AG08396 (cell line): ENCODE measurements at places on chromosomes 3 and 15.

DNA sequence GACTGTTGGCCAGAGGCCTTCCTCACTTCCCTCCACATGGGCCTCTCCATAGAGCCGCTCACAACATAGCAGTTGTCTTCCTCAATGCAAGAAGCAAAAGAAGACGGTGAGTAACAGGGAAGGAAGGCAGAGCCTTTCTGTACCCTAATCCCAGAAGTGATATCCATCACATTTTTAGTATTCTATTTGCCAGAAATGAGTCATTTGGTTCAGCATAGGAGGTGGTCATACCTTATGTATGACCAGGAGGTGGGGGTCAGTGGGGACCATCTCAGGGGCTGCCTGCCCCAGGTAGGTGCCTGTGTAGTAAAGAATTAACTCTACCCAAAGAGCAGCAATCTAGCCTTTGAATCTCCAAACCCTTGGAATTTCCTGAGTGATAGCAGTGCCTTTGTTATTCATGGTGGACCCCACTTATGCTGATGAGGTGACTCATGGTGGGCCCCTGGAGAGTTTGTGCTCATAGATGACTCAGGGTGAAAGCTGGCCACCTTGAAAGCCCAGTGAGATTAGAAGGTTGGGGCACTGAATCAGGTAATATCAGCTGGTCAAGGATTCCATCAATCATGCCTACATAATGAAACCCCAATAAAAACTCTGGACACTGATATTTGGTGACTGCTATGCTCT lies 323.9 kb upstream of the IGF1R start:
- DNase-seq: no peak

- no peak for DNase-seq
Measured at GRCh38 chr3:158105119-158105709, 1.0 kb downstream of the SHOX2 start.

DNA sequence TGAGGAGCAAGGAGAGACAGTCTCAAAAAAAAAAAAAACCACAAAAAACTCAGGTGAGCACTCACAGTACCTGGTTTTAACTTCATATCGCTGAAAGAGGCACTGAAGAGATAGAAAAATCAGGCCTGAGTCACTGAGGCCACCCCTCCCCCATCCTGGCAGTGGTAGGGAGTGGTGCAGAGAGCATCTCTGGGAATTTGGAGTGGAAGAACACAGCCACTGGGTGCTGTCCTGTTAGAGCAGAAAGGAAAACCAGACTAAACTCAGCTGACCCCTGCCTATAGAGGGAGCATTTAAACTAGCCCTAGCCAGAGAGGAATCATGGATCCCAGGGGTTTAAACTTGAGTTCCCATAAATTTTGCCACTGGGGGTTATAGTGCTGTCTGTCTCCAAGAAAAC lies 22.2 kb upstream of the DNAJC13 start:
- DNase-seq: no peak

- no peak for DNase-seq
Measured at GRCh38 chr3:167008791-167009190, 371.3 kb downstream of the ZBBX start.

DNA sequence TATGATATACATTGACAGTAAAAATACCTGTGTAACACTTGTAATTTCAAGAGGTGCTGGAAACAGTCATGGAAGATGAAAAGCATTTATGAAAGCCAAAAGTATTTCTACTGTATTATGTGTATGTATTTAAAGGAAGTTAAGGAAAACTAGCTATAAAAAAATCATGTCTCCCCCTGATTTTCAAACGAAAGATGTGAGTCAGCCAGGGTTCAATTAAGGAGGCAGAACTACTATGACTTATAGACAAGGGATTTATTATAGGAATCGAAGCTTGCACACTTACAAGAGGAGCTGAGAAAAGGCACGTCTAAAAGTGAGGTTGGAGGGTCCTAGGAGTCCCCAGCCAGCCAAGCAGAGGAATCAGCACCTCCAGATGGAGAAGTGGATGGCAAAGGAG lies 119.4 kb downstream of the SUCLG2 start:
- no peak for DNase-seq
